ENCODE measurements at places on chromosomes 5 and 9.

DNA sequence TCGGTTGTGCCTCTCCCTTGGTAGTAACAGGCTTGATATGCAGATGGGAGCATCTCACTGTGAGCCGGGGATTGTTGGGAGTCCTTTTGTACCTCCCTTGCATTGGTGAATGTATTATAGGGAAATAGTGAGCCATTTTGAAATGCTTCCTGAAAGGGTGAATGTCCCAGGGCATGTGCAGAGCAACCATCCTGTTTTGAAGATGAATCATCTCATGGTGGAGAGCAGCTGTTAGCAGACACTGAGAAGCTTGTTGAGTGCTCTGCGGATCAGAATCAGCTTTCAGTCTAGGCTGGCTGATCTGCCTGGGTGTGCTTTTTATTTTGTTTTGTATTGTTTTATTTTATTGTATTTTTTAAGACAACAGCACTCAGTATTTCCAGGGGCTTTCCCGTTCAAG, 29.7 kb downstream of the SLC36A1 start:
- DNase-seq: no peak

- no peak for DNase-seq
Measured at GRCh38 chr5:141875795-141876627, 2.2 kb downstream of the PCDH1 start.

DNA sequence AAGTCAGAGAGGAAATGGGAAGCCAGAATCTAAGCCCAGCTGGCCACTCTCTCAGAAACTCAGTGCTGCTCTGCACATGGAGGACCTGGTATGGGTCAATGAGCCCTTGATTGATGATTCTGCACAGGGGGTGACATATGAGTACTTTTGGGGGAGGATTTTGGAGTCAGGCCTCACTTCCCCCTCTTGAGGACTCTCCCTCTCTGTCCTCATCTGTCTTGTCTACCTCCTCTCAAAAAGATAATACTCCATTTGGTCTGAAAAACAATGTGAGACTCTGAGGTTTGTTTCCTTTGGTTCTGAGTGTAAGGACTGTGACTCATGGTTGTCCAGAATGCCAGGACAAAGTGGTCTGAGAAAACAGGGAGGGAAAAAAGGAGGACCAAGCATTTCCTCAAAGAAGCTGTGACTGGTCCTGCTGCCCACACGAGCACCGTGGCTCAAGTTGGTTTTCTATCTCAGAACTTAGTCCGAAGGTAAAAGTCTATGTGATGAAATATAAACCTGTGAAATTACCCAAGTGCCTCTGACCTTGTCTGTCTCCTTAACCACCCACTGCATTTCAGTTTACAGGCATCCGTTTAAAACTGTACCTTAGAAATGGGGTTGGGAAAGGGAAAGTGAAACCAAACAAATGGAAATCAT, 11.1 kb downstream of the TTC39B start:
- DNase-seq: no peak

- DNase-seq: no peak
Measured at GRCh38 chr5:73198833-73199592, 26.0 kb downstream of the TMEM174 start.

DNA sequence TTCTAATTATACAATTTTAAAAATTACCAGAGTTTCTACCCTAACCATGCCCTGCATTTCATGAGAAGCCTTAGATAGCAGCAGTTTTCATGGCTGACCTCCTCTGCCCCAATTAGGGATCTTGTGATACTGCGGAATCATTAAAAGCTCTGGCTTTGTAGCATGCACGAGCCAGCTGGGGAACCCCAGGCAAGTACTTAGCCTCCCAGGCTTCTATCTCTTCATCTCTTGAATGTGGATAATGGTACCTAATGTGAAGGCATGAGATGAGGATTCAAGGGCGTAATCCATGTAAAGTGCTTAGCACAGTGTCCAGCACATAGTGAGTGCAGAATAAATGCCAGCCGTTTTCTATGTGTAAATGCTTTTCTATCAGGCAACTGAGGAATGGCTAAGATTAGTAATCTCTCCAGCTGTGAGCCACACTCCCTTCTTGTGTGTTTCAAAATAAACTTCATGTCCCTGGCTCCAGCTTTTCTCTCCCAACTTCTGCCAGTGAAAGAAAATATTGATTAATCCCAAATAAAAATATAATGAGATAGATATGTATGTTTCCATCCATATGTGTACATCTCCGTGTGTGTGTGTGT, 88.4 kb downstream of the APBA1 start:
- DNase-seq: no peak

DNA sequence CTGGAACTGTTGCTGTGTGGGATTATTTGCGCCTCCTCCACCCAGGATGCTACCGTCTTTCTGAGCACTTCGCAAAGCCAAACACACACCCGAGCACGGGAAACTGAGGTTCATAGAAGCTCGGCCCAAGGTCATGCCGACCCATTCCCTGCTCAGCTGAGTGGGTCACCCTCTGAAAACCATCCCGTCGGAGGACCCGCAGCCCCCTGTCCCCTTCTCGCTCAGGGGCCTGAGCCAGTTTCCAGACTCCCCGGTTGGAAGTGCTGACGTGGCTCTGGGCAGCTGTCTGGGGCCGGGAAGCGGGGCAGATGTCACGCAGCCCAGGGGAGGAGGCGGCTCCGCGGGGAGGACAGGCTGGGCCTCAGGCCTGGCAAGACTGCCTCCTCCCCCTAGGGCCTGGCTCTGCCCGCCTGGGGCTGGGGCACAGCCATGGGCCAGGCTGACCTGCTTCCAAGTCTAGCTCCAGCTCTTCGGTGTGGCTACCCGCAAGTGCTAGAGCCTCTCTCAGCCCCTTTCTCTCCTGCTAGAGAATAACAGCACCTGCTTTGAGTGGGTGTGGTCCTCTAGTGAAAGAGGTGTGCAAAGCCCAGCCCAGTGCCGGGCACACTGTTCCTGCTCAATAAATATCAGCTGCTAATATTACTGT, 9.9 kb upstream of the CXXC5 start:
- no peak for DNase-seq

DNA sequence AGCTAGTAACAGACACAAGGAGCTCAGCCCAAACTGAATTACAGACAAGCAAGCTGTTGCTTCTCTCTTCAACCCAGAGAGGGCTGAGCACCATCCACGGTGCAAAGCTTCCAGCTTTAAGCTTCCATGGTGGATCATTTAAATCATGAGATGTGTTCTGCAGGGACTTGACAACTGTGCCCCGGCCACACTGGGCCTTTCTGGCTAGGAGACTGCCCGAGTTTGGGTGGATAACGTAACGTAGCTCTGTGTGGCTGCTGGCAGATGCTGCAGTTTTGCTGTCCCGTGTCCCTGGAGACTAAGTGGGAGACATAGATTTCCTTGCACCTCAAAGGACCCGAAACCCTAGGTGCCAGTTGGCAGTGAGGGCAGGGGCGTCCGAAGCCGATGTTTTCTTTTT, 234.0 kb downstream of the IRX2 start:
- no peak for DNase-seq

- DNase-seq: no peak
Measured at GRCh38 chr5:8320244-8320643, 451.3 kb downstream of the MTRR start.

GRCh38 chr5:143215690-143216089, 187.8 kb downstream of the NR3C1 start:
- DNase-seq: no peak

- DNase-seq: no peak
Measured at GRCh38 chr5:18745042-18745987, 1111.1 kb downstream of the TAF11L14 start.

- no peak for DNase-seq
Measured at GRCh38 chr9:105994970-105995369, 300.6 kb downstream of the TMEM38B start.

GRCh38 chr9:104635456-104635855, 17.5 kb upstream of the OR13C9 start:
- no peak for DNase-seq

- DNase-seq: no peak
Measured at GRCh38 chr5:113176196-113176595, 199.6 kb downstream of the DCP2 start.

DNA sequence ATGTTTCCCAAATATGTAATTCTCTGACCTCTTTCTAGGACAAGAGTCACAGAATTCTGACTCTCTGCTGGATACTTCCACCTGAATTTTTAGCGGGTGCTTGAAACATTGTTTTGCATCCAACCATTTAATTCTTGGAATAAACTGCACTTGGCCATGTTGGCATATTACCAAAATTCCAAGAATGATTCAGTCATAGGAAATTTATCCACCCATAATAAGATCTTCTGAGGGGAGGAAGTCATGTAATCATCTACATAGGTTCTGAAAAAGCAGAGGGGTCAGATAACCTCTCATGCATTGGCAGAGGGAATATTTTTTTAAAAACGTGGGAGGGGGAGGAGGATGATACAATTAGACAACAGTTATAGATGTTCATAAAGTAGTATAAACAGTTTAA, 156.9 kb downstream of the PAM start:
- DNase-seq: no peak

- no peak for DNase-seq
Measured at GRCh38 chr5:5671823-5672222, 249.3 kb downstream of the ICE1 start.

DNA sequence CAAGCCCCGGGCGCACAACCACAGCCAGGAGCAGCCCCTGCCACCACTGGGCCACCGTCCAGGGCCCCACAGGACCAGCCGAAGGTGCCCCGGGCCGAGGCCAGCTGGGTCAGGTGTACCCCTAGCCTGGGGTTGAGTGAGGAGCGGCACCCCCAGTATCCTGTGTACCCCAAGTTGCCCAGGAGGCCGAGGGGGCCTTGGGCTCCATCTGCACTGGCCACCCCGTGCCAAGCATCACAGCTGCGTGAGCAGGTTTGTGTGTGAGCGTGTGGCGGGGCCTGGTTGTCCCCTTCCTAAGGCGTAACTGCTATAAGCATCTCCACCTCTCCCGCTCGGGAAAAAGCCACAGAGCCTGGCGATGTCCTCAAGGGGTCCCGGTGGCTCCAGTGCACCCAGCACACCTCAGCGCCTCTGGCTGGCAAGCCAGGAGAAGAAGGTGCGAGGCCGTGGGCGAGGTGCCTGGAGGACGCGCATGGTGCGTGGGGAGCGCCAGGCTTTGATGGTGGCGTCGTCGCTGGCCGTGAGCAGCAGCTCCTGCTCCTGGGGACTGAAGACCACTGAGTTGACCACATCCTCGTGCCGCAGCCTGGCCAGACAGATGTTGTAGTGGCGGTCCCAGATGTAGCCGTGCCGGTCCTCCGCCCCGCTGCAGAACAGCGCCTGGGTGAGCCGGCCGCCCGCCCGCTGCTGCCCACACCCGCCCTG, 3.9 kb downstream of the FBXW5 start:
- DNase-seq: no peak

Measured in activated CD8-positive, alpha-beta memory T cell treated with anti-CD3 and anti-CD28 coated beads for 4 hours (primary cell).